PC-3 (cell line): ENCODE measurements at places on chromosomes 4 and X. TPM values are rescaled to one million over a fixed set of nuclear protein-coding genes. Genes with fewer than 3 reads are reported as not detected.

GRCh38 chr4:22962295-22962694, 269.6 kb downstream of the GBA3 start:
- peak; percentile 76 for DNase-seq

The IBSP gene
- total RNA-seq: not detected in 2 replicates

DNA sequence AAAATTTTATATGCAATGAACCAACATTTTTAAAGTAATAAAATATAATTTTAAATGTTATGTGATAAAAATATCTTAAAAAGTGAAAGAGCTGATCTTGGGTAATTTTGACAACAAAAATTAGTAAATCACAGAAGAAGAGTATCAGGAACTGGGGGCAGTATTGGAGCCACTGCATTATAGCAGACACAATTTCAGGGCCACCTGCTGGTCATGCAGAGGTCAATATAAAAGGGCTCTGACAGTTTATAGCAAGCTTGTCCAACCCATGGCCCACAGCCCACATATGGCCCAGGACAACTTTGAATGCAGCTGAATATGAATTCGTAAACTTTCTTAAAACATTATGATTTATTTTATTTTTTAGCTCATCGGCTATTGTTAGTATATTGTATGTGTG, 13.0 kb upstream of the LEF1 start:
- no peak for DNase-seq

DNA sequence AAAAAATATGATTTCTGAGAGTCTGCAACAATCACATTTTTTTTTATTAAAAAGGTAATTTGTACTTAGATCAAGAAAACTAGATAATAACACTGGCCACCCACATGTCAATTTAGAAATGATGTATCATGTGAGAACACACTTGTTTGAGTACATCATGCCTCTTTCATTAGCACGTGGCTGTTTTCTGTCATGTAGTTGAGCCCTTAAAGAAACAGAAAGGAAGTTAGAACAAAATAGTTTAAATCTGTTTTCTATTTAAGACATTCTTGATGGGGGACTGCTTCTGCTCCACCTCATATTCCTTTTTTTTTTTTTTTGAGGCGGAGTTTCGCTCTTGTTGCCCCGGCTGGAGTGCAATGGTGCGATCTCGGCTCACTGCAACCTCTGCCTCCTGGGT, 207.5 kb downstream of the NSUN7 start:
- no peak for DNase-seq

The POU4F2 gene
- not detected in 2 replicates for total RNA-seq

DNA sequence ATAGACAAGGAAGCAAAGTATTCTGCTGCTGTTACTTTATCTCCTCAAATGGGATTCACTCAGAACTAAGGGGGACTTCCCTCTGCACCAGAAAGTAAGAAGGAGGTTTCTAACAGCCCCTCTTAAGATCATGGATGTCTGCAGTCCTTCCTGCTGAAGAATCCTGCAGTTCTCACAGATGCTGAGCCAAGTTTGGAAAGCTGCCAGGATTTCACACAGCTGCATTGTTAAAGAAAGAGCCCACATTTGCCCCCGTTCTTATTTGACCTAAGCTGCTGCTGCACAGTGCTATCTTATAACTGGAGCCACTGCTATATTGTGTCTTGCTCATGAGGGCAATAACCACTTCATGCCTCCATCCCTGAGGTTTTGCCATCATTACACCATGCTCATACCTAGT, 81.1 kb downstream of the FAAH2 start:
- no peak for DNase-seq

- DNase-seq: no peak
Measured at GRCh38 chr4:16231570-16232245, 5.4 kb upstream of the TAPT1 start.

- no peak for DNase-seq
Measured at GRCh38 chrX:1165535-1166196, 46.8 kb downstream of the CRLF2 start.

- no peak for DNase-seq
Measured at GRCh38 chr4:172546782-172547181, 621.8 kb upstream of the GALNT7 start.

- no peak for DNase-seq
Measured at GRCh38 chrX:113651306-113651705, 810.7 kb upstream of the AMOT start.

The ASB9 gene
- total RNA-seq: 31.5 and 32.1 TPM in 2 replicates

GRCh38 chr4:165404080-165404479, 25.3 kb downstream of the CPE start:
- DNase-seq: no peak

The UNC5C gene
- total RNA-seq: not detected in 2 replicates

- peak; percentile 85 for DNase-seq
Measured at GRCh38 chrX:106042296-106042695, 3.8 kb upstream of the SERPINA7 start.

The RBM47 gene
- 34.7 and 47.6 TPM in 2 replicates for total RNA-seq

DNA sequence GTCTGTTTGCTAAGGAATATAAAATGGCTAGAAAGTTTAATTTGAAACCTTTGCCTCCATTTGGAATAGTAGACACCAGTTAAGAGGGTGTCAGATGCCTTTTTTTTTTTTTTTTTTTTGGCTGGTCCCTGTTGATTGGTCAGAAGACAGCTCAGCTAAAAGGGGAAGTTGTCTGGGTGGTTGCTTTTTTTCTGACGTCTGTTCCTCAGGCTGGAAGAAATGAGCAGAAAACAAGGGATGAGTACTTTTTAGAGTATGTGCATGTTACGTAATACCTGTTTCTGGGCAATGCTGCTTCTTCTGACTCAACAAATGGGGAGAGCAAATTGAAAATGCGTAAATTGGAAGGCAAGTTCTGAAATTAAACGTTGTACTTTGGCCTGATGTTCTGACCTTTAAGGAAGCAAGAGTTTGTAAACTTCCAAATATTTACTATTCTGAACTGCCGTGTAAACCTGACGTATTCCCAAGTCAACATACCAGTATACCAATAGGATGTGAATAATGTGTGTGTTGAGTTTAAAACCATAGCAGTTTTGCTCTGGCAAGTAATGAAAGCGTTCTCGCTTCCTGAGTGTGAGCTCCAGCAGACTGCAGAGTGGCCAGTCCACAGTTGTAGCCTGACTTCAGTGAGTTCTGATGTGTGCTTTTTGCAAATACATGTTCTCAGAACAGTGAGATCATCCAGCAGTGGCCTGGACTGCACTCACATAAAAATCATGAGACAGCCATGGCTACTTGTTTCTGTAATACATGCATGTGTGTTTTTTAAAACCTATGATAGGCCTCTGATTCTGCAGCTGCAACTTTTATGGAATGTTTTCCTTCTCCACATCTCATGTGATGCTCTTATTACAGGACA, 1.7 kb downstream of the SAT1 start:
- peak; percentile 71 for DNase-seq

DNA sequence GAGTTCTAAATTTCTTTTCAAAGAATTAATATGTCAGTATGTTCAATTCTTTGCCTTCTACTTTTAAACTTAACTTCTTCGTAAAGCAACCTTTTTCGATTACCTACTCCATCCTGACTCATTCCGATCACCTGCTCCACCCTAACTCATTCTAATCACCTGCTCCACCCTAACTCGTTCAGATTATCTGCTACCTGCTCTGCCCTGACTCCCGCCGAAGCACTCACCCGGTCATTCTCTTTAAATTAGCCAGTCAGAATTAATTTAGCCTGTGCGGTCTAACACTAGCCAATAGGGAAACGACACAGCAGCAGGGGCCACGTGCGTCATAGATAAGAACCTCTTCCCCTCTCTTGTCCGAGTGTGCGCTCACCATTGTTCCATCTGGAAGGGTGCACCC, 60.1 kb upstream of the SH3RF1 start:
- DNase-seq: no peak

The MAGEB10 gene
- not detected in 2 replicates for total RNA-seq

- no peak for DNase-seq
Measured at GRCh38 chrX:11214346-11215190, 78.6 kb upstream of the AMELX start.

DNA sequence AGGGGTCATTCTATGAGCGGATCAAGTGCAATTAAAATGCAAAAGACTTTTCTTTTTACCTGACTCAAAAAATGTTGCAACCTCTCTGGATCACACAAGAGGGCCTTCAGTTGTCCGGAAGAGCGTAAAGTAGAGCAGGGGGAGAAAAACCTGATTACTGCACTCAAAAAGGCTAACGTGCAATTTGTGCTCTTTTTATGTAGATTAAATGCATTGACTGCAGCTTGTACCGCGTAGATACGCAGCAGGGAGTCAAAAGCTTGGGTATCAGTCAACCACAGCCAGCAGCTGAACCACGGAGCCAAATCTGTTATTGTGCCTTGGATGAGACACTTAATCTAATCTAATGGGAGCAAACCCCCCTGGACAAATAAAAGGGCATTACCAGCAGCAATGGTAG, 107.3 kb upstream of the RAI2 start:
- no peak for DNase-seq

DNA sequence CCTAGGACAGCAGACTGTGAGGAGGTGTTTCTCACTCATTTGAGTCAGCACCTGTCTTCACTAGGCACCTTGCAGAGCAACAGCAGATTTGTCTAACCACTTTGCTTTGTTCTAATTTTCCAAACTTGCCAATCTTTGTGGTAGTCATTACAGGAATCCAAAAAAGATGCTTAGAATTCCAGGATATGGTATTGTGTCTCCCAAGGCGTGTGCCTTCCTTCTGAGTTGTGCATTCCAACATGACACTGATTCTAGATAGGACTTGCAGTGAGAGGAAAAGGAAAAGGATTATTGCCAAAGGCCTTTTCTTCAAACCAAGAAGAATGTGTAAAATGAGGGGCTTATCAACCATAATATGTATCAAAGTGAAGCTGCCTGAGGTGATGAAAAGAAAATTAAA, 126.2 kb downstream of the MAPK10 start:
- no peak for DNase-seq

DNA sequence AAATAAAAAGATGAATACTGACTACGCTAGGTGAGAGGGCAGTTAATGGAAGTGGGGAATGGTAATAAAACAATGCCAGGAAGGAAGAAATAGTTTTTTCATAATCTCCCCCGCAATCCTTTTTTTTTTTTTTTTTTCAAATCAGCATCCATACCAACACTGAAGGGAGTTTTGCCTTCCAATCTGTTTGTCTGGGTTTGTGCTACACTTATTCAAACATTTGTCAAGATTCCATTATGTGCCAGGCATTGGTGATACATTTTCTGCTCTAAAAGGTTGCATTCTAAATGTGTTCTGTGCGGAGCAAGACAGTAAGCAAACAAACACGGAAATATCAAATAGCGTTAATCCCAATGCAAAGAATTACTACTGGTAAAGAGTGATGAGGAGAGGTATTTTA, 437.9 kb upstream of the BOD1L1 start:
- DNase-seq: no peak

DNA sequence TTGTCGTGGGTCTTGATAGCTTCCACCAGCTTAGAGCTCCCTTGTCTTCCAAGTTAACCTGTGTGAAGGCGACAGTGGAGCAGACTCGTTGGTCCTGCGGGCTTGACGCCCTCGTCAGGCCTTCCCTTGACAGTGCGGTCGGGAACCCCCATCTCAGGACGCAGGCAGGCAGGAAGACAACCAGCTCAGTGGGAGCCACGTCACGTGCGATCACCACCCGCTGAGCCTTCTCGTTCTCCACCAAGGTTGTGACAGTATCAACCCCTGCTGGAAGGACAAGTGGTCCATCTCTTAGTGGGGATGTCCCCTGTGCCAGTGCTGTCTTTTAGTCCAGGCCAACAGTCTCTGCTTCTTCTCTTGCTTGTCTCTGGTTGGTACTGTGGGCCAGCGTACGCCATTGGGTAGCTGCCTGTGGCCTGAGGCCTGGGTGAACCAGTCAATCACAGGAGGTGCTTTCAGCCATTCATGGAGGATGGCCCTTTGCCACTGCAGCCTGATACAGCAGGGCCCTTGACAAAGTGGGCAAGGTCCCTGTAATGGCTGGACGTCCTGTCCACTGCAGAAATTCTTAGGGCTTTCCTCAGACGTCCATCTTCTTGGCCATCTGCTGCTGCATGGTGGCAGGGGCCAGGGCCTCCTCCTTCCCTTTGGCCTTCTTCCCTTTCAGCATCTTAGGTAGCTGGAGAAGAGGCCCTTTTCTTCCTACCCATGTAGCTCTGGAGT, 31.4 kb downstream of the RGS12 start:
- DNase-seq: no peak

The CLTRN gene
- total RNA-seq: 6.1 and 9.1 TPM in 2 replicates

GRCh38 chrX:73922856-73923455, 360.0 kb downstream of the CHIC1 start:
- DNase-seq: peak; percentile 31
